Thymus (tissue), 14 donors: ENCODE measurements at places on chromosomes 4 and X.
A peak's percentile ranks its signal among the peaks of the same experiment; 100 is the strongest.

- no peak for DNase-seq
Measured at GRCh38 chrX:134985479-134985878, 5.3 kb upstream of the SMIM10 start.

DNA sequence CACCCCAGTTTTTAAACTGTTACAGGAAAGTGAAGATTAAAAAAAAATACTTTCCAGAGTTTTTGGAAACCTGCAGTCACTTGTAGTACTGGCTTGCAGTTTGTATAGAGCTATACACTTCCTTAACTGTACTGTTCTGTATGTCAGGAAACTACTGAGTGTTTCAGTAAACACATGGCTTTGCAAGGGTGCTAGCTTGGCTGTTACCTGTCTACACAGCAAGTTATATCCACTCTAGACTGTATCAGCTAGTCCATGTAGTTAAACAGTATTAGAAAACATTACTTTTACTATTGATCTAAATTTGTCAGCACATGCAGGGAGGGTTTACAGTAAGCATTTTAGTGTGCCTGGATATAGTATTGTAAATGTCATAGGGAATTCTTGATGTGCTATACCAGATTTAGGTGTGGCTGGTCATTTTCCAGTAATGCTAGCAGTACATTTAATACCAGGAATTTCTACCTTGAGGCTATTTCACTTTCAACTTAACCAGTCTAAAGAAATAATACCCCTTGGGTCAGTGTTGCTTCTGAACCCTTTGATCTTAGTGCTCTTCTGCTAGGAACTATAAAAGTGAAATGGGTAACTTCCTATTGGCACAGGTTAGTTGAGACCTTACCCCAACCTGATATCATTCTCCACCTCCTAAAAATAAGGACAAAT, 192.3 kb upstream of the ANKRD50 start:
- DNase-seq: no peak

- DNase-seq: no peak
Measured at GRCh38 chr4:100695871-100696270, 178.0 kb upstream of the EMCN start.

- no peak for DNase-seq
Measured at GRCh38 chr4:110411574-110412011, 64.4 kb upstream of the ENPEP start.

DNA sequence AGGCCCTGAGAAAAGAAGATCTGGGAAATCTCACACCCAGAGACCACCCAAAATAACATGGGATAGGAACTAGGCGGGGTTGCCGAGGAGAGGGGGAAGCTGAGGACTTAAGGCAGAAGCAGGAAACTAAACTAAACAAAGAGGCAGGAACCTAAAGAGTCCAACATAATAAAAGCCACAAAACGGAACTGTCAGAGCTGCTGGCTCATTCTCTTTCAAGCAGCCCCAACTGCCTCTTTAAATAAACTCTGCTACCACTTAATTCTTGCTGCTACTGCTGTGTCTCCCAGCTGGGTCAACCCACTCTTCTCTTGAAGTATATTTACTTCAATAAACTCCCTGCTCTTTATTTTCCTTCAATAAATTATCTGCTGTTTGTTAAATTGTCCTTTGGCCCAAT, 44.5 kb downstream of the MAGEB16 start:
- DNase-seq: no peak

- DNase-seq: no peak
Measured at GRCh38 chr4:185836241-185837084, 24.5 kb upstream of the SORBS2 start.

- DNase-seq: peak; percentile 40
Measured at GRCh38 chrX:134026565-134027311, 41.3 kb upstream of the GPC3 start.

DNA sequence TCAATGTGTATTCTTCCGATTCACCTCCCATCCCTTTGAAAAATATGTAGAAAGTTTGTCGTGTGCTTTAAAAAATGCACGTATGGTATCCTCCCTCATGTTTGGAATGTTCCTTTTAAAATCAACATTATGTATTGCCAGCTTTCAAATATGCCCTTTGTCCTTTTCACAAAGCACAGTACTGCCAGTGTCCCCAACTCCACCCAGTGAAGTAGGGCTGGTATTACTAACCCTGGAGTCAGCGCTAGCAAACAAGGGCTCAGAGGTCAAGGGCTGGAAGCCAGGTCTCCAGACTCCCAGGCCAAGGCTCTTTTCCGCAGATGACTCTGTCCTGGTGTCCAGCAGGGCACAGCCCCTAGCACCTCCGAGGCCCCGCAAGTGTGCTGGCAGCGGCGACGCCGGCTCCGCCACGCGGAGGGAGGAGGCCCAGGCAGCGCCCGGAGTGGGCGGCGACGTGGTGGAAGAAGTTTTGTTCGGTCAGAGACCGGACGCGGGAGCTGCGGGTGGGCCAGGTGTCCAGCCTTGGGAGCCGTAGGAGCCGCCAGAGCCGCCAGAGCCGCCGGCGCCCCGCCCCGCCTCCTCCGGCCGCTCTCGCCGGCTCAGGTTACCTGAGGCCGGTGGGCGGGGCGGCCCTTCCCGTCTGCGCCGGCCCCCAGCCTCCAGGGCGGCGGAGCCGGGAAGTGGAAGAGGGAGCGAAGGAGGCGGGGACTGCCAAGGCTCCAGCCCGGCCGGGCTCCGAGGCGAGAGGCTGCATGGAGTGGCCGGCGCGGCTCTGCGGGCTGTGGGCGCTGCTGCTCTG, at the start of gene IL13RA1:
Gene IL13RA1 (plus strand): TSS at position 720 of the 799 bp plus-strand sequence. CDS start 33 bp downstream, at position 753.
- no peak for DNase-seq

DNA sequence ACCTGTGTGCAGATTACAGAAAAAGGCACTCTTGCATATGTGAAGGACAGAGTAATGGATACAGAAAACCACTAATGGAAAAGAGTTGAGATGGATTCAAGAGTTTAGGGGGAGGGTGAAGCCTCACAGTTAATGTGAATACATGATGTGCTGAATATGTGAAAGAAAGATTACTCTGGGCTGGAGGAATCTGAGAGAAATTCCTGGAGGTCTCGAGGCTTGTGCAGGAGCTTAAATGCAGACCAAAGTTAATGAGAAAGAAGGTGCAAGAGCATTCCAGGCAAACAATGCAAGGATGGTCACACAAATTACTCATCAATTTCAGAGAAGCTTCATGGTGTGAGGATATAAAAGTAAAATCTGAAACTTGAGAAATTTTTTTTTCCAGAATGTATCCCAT, 768.8 kb downstream of the STPG2 start:
- no peak for DNase-seq

DNA sequence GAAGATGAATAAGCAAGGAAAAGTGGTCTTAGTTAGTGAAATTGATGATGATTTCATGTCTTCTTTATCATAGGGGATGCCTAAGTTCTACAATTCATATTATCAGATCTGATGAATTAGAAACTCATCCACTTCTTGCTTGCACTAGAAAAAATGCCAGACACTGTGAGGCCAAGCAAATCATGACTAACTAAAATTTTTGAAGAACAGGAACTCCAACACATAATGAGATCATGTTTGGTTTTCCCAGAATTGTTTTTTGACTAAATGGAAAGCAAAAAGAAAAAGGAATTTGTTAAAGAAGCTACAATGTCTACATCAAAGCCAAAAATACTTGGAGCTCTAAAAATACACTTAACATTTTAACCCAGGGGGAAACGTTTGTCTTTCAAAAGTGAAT, 120.4 kb downstream of the ARSF start:
- no peak for DNase-seq

DNA sequence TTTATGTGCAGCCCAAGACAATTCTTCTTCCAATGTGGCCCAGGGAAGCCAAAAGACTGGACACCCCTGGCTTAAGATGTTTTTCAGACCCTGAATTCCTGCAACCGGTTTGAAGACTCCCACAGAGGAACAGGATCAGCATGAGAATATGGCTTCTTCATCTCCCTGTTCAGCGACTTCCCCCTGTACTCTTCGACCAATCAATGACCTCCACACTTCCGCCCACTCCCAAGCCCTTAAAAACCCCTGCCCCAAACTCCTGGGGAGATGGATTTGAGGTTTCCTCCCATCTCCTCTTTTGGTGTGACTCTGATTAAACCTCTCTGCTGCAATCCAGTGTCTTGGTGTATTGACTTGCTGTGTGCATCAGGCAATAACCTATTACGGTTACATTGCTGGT, 344.4 kb downstream of the NR3C2 start:
- DNase-seq: no peak

DNA sequence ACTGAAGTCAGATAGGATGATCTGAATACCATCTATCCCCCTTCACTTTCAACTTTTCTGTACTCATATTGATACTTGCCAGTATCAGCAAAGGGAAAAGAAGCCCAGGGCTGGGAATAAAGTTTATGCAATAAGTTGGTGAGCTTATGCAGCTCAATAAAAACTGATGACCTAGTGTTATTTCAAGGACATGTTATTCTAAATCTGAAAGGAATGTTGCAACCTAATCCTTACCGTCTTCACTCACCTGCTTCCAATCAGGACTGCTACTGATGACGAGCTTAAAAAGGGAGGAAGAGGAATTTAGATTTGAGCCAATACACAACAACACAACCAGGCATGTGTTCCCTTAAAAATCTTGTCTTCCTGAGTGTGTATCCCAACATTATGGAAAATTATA, 419.9 kb downstream of the SPRY1 start:
- DNase-seq: no peak

- no peak for DNase-seq
Measured at GRCh38 chrX:152632445-152633097, 5.1 kb upstream of the GABRQ start.

GRCh38 chr4:121183361-121183760, 19.2 kb upstream of the TNIP3 start:
- no peak for DNase-seq

DNA sequence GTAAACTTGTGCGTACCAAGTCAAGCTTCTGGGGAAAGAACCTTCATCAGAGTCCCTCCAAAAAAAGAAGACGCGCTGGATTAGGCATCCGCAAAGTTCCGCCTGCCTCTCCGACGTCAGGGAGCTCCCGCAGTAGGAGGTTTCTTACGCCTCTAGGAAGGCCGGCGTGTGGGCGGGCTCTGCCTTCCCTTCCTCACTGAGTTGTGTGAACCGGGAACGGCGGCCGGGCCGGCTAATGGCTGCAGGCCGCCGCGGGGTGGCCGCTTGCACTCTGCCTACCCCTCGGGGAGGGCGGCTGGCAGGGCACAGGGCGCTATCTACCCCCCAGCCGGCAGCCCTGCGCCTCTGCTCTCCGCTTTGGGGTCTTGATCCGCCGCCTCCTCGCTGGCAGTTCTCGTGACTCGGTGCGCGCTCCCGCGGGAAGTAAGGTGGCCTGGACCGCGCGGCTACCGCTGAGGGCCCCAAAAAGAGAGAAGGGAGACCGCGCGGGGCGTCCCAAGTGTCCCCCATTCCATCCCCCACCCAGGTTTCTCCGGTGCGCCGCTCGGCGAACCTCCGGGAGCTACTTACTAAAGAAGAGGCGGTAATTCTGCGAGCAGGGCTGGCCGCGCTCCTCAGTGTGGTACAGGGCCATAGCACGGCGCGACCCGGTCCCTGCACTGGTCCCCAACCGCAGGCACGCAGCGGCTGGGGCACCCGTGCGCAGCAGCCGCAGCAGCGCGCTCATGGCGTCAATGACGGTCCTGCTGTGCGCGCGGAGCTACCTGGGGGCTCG, at the start of gene PPA2:
Gene PPA2 (minus strand): TSS at position 739 of the 775 bp plus-strand sequence. CDS start 12 bp downstream, at position 727.
- peak; percentile 89 for DNase-seq

DNA sequence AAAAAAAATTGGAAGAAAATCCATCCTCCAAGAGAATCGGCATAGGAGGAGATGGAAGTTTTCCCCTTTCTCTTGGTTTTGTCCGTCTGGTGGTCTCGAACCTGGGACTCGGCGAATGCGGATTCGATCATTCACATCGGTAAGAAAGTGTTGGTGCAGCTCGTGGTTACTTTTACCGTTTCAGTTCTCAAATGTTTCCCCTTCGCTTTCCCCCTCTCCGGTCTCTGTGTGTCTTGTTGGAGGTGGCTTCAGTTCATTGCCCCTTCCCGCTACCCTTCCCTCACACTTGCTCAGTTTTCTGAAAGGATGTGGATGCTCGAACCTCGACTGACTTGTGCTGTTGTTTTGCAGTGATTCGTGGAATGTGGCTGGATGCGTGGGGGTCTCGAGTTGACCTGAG, 840 bp downstream of the GRID2 start:
- DNase-seq: no peak

DNA sequence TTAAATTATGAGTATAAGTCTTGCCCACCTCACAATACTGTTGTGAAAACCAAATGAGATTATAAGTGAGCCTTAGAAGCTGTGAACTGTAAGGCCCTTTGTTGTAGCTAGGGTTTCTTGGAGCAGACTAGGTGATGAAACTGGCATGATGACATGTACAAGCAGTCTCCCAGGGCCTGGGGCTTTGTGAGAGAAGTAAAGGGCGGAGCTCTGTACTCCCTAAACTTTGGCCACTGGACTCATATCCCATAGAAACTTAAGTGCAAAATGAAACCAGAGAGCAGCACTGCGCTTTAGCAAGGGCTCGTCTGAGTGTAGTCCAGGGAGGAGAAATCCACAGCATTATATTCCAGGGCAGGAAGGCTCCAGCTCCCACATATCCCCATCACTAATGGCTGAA, 385.6 kb upstream of the FGF16 start:
- DNase-seq: no peak

DNA sequence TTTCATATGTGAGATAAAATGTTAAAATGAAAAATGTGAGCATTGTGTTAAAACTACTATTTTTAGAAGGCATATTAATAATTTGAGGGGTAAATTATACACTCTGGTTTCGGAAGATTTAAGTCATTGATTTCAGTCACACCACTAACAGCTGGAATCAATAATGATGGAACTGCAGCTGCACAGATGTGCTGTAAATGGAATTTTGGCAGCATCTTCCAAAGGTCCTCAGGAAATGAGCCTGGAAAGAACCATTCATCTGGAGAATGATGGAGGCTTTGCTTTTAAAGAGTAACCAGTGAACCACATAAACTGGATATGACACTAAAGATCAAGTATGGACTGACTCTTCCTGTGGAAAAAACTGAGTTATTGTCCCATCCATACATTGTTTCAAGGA, 759.0 kb upstream of the EPHA5 start:
- no peak for DNase-seq

GRCh38 chr4:13525606-13526281, 18.6 kb downstream of the NKX3-2 start:
- DNase-seq: no peak

DNA sequence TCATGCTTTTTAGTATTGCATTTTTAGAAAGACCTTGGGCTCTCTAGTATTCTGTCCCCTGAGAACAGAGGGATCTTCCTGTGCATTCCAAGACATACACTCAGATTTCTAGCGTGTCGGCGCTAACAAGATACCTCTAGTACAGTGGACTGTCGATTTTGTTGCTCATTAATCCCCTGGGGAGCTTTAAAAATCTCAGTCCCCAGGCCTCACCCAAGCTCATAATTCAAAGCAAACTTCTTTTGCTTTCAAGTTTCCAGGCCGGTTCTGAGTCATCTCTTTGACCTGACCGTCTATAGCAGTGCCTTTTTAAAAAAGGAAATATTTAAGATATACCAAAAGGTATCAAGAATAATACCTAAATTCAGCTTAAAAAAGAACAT, 137.0 kb downstream of the AMMECR1 start:
- DNase-seq: no peak

- DNase-seq: no peak
Measured at GRCh38 chr4:153573221-153573620, 107.1 kb downstream of the TMEM131L start.

GRCh38 chrX:145178268-145178667, 69.0 kb upstream of the SPANXN1 start:
- no peak for DNase-seq
